Activated CD8-positive, alpha-beta T cell treated with anti-CD3 and anti-CD28 coated beads, Interleukin-2, amount 10 ng/mL, durations not matched to agents 7 days and 5 days (primary cell): ENCODE measurements at places on chromosomes 5 and 9.

DNA sequence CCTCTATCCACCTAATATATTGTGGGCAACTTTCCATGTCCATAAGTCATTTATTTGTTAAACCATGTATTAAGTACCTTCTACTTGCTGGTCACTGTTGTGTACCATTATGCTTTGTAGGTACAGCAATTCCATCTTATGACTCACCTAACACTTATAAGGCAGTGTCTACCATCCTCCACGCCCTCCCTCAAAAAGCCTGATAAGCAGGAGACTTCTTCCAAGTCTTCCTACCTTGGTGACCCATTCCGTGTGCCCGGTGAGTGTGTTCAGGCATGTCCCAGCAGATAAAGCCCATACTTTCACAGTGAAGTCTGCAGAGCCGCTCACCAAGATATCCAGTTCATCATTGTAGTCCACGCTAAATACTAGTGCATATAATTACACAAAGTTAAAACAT, 17.4 kb downstream of the FBXW2 start:
- DNase-seq = no peak

GRCh38 chr5:16521521-16522483, 56.2 kb upstream of the ZNF622 start:
- no peak for DNase-seq

DNA sequence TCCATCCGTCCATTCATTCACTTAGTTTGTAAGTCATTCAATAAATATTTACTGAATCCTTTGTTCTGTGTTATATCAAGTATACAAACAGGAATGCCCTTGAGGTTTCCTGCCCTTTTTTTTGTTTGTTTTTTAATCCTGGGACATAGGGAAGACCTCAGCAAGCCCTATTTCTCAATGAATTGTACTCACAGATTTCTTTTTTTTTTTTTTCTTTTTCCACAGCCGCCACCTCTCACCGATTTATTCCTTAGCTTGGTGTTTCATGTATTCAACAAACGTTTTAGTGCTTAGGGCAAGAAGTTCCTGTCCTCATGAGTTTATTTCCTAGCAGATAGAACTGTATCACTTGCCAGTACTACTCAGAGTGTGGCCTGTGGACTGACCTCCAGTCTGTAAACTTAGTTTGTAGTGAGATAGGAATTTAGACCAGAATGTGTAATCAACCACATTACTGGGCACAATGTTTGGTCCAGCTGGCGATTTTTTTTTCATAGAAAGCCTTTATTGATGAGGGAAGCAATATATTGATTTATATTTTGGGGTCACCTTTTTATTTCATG, 35.4 kb upstream of the C5orf47 start:
- DNase-seq = no peak

GRCh38 chr5:95385334-95385733, 5.8 kb upstream of the FAM81B start:
- DNase-seq = no peak

GRCh38 chr9:70435948-70436347, 21.5 kb upstream of the KLF9 start:
- no peak for DNase-seq

DNA sequence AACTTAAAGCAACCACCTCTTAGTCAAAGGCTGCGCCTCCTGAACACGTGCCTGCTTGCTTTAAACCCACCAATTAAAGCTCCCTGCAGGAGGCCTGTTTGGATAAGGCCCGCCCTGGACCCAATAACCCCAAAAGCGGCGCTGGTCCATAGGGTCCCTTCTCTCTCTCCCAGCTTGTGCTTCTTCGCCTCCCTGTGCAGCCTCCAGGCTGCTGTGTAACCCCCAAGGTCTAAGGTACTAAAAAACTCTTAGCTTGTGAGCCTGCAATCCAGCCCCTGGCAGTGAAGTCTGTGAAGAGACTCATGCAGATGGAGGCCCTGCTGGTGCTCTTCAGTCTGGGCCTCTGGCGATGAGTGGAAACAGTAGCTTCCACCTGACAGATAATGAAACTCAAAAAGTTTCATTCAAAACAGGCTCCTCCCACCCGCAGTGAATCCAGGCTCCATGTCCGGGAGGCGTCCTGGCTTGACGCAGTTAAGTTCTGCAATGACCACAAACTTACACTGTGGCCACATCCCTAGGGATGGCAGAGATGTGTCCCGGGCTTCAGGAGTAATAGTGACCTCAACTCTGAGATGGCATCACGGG, 97.3 kb downstream of the PRRT1B start:
- no peak for DNase-seq

GRCh38 chr5:126277762-126278161, 145.4 kb upstream of the GRAMD2B start:
- DNase-seq = no peak

DNA sequence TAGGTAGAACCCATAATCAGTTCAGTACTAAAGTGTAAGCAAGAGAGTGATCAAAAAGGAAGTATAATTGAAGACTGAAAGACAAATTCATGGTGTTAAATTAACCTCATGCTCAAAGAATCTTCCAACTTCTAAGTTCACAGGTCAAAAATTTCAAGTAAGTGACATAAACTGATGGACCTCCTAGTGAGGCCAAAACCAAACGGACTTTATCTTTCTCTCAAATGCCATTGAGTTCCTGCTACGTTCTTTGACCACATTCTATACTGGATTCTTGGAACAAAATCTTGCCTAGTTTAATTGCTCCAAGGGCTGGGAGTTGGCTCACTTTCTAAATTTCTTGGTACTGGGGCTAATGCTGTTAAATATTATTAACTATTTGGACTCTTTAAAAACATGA, 794.9 kb downstream of the TLE4 start:
- no peak for DNase-seq

DNA sequence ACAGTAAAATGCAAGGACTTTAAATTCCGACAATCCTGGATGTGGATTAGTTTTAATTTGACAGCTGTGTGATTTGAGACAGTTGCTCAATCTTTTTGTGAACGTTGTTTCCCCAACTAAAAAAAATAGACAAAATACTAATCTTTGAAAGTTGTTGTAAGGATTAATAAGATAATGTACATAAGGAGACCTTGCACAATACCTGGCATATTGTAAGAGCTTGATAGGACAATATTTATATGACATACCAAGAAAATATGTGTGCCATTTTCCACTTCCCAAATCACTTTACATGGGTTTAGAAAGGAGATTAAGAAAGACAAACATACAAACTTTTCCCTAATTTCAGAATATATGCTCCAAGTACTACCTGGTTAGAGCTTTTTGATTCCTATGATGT, 25.3 kb downstream of the ARRDC3 start:
- no peak for DNase-seq

- DNase-seq = no peak
These were observed 380.8 kb downstream of the EBF1 start for GRCh38 chr5:158718738-158719505.

DNA sequence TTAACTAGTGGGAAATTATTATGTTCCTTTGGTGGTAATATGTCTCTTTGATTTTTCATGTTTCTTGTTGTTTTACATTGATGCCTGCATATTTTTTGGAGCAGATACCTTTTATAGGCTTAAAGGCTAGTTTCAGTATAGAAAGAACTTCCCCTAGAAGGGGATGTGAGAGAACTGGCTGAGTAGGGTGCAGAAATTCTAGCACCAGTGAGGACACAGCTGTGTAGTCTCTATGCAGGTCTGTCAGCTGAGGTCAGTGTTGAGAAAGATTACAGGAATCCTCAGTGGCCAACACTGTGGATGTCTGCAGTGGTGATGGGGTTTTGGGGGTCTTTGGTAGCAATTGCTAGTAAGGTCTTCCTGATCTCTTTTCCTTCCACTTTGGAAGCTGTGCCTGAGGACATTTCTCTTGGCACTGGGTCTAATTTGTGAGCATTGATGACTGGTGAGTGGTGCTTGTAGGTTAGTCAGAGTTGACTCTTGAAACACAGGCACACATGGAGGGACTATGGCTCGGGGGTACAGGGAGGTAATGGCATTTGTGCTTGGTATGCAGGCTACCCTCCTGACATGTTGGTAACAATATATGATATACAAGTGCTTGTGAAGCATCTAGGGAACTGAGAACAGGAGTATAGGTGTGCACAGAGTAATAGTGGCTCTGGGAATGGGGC, 221.4 kb downstream of the SPATA31D1 start:
- DNase-seq = no peak

GRCh38 chr9:124202447-124202971, 55.2 kb upstream of the NEK6 start:
- DNase-seq = peak; percentile 92

DNA sequence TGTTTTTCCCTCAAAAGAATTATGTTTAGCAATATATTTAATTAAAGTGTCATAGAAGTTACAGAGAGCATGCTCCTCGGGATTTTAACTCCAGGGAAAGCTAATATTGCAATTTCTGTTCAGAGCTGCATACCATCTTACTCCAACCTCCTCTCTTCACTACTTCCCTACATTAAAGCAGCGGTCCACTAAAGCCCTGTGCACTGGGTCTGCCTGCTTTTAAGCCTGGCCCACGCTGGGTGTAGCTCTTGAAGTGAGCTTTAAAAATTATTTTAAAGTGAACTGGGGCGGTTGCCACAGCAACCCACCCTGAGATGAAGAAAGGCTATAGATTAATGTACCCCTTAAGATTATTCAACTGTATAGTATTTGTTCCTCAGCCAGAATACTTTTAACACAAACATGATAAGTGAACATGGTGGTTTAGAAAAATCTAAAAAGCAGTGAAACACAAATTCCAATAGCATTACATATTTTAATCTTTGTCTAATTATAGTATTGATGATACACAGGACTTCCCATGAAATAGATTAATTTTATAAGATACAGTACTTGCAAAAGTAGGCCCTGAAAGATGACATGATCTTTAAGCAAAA, 3.9 kb upstream of the MEF2C start:
- DNase-seq = no peak

DNA sequence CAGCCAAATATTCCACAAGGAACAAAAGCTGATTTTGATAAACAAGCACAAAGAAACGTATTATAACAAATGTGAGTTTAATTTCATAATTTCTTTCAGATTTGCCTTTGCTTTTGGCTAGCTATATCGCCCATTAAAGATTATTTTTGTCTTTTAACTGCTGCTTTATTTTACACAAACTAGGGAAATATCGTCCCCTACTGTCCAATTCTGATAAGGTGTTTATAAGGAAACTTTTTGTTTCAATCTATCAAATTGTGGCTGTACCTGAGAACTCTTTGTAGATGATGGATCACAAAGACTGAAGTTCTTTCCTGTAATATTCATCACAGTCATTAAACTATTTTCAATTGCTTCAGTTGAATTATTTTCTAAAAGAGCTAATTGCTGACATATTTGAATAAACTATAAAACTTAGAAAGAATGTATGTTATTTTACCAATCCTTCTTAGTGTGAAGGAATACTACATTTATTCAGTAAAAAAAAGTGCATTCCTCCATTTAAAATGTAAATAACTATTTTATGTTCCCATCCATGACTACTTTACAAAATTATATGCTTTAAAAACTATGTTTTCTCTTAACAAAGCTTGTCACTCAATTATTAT, 431.3 kb upstream of the ITGA1 start:
- no peak for DNase-seq

GRCh38 chr5:88824892-88825583, 57.9 kb downstream of the MEF2C start:
- DNase-seq = no peak

GRCh38 chr5:133132717-133133116, 80.9 kb downstream of the HSPA4 start:
- DNase-seq = no peak

DNA sequence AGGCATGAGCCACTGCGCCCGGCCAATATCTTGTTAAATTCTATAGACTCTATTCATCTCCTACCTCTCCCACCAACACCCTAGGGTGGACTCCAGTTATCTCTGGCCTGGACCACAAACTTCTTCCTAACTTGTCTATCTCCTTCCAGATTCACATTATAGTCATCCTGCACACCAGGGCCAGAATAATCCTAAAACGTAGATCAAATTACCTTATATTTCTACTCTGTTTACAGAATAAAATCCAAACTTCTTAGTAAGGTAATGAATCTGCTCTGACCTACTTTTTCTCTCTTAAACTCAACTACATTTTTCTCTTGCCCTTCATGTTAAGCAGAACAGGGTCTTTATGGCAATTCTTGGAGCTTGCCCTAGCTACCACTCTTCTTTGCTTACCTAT, 6.9 kb downstream of the ELL2 start:
- no peak for DNase-seq

DNA sequence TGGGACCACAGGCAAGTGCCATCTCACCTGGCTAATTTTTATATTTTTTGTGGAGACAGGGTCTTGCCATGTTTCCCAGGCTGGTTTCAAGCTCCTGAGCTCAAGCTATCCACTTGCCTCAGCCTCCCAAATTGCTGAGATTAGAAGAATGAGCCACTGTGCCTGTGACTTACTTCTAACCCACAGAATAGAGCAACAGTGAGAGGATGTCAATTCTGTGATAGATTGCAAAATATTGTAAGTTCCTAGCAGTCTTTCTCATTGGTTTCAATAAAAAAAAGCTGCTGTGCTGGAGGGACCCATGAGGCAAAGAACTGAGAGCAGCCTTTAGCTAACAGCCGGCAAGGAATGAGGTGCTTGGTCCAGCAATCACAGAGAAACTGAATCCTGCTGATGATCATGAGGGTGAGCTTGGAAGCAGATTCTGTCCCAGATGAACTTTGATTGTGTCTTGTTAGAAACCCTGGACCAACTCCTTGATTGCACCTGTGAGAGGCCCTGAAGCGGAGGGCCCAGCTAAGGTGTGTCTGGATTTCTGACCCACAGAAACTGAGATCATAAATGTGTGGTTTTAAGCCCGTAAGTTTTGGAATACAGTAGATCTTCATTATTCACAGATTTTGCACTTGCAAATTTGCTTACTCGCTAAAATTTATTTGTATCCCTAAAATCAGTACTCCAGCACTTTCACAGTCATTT, 149.7 kb downstream of the GCNT1 start:
- DNase-seq = no peak

GRCh38 chr5:79699763-79700400, 10.2 kb downstream of the CMYA5 start:
- no peak for DNase-seq

GRCh38 chr5:66888613-66889012, 292.4 kb downstream of the MAST4 start:
- DNase-seq = no peak

DNA sequence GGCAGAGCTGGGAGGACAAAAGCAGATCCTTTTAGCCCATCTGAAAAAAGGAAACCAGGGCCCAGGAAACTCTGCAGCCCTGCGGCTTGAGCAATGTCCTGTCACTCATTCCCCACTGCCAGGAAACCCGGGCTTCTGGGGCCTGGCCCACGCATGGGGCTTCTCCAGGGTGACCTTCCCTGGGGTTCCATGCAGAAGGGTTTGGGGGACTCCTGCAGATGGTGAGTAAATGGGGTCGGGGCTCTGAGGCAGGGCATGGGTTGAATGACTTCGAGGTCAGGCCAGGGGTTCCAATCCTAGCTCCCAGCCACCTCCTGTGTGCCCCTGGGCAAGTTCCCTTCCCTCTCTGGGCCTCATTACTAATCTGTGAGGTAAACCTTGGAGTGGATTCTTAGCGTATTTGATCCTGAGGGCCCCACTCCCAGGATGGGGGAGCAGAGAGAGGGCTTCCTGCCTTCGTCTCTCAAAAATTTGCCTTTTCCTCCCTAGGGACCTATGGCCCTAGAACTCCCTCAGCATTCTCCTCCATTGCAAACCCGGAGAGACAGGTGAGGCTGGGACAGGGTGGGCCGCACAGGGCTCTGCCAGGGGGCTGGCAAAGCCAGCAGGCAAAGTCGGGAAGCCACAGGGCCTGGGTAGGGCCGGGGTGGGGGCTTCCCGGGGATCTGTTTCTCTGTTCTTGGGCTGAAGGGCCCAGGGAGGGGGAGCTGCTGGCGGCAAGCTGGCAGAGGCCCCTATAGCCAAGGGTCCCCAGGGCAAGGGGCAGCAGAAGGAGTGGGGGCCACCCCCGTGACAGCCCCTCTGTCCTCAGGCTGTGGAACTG, 25.8 kb downstream of the ADGRD2 start:
- no peak for DNase-seq

- DNase-seq = no peak
These were observed 10.9 kb downstream of the RGMB start for GRCh38 chr5:98784411-98784810.
